ENCODE measurements at places on chromosomes 16 and 17.

DNA sequence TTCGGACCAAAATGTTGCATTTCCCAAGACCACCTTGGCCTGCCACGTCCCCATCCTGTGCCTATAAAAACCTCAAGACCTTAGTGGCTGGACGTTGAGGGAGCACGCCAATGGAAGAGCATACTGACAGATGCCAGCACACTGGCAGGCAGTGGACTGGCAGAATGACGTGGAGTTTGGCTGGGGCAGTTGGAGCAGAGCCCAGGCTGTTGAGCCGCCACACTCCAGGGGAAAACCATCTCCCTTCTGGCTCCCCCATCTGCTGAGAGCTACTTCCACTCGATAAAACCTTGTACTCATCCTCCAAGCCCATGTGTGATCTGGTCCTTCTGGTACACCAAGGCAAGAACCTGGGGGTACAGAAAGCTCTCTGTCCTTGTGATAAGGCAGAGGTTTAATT is 494.1 kb downstream of the CDH11 start:
- no peak for DNase-seq

- DNase-seq, result no peak
These were observed 115.6 kb downstream of the GAS7 start for GRCh38 chr17:10082795-10083194.

GRCh38 chr16:30113031-30113710 is at the start of gene GDPD3:
Gene GDPD3, minus strand, starts transcription at chr16:30113537. Its CDS starts 59 bp downstream, at chr16:30113478.
- no peak for DNase-seq

DNA sequence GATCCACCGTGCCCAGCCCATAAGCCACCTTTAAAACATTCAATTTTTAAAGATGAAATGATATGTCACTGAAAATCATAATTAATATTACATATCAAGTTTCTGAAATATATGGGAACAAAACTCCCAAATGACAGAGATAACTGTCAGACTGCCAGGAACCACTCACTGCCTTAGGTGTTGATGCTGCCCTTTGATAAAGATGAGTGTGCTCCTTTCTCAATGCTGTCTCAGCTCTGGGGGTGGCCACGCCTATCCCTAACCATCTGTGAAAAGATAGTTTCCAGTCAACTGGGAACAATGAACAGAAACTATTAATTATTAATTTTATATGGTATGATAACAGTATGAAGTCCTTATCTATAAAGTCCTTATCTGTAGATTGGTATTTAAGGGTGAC is 177.7 kb downstream of the MYO1D start:
- no peak for DNase-seq

DNA sequence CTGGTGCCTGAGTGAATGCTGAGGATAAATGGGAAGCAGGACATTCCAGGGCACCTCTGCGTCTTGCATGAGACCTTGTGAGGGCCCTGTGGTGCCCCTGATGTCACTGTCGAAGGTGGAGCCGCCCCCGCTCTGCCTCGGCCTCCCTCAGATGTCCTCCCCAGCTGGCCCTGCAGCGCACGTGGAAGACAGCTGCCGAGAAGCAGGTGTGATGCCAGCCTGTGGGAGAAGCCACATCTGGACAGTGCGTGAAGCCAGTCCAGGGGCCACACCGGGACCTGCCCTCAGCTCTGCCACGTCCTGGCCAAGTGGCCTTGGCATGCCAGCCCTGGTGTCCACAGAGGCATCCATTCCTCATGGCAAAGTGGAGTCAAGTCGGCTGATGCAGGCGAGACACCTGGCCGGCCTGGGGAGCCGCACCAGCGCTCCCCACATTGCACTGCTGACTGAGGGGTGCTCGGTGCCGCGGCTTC is 21.6 kb upstream of the METRNL start:
- no peak for DNase-seq

GRCh38 chr17:72268431-72268830 is 147.6 kb downstream of the SOX9 start:
- DNase-seq, result no peak

- no peak for DNase-seq
These were observed 302.2 kb downstream of the C16orf95 start for GRCh38 chr16:87015021-87015420.
